Activated T-cell treated with anti-CD3 and anti-CD28 coated beads, Interleukin-2, amount 50 U/mL, for 72 hours (primary cell): ENCODE measurements at places on chromosomes 4 and X.
A peak's percentile ranks its signal among the peaks of the same experiment; 100 is the strongest.

GRCh38 chrX:6169407-6169806, 59.3 kb downstream of the NLGN4X start:
- no peak for DNase-seq

GRCh38 chr4:135201081-135201480, 999.5 kb upstream of the PABPC4L start:
- DNase-seq: no peak

DNA sequence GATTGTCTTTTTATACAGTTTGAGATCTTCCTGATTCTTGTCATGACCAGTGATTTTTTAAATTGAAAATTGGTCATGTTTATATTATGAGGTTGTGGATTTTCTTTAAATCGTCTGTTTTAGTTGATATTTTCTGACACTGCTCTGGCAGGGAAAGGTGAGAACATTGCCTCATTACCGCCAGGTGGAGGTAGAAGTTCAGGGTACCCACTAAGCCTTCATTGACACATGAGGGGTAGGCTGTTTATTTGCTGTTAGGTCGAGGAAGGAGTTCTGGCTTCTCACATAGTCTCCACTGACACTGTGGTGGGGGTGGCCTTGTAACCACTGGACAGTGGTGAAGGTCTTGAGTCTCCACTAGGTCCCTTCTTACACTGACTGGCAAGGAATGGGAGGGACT, 117.6 kb upstream of the GPR101 start:
- no peak for DNase-seq

DNA sequence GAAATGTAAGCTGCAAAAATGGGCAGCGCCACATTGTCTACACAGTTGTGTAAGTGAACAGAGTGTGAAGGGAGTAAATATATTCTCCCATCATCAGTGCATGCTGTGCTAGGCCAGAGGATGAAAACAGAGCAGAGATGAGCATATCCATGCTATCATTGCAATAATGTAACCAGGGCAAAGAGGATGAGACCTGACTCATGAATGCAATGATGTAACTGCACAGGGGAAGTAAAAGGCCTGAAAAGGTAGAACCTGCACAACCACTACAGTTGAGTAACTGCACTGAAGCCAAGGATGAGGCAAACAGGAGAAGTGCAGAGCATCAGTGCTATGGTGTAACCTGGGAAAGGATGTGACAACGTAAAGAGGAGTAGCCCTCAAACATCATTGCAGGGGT, 220.4 kb upstream of the FAM47C start:
- DNase-seq: no peak

GRCh38 chr4:67687636-67688035, 13.3 kb downstream of the UBA6 start:
- no peak for DNase-seq

- DNase-seq: no peak
Measured at GRCh38 chr4:174204164-174204831, 79.2 kb downstream of the FBXO8 start.

- no peak for DNase-seq
Measured at GRCh38 chrX:19697416-19697815, 182.1 kb upstream of the MAP3K15 start.

DNA sequence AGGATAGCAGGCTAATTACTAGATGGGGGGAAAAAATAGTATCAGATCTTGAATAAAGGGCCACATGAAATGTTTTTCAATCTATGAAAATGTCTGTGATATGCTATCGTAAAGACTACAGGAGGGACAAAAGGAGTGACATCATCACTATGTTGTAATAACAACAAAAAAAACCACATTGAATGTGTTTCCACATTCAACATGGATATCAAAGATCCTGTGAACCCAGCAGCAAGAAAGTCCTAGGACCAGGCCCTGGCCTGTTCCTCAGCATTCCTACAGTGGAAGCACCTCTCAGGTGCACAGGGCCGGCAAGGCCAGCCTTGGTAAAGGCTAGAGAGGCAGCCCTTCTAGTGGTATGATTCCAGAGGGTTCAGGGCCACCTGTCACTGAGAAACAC, 118.3 kb downstream of the RELL1 start:
- no peak for DNase-seq

DNA sequence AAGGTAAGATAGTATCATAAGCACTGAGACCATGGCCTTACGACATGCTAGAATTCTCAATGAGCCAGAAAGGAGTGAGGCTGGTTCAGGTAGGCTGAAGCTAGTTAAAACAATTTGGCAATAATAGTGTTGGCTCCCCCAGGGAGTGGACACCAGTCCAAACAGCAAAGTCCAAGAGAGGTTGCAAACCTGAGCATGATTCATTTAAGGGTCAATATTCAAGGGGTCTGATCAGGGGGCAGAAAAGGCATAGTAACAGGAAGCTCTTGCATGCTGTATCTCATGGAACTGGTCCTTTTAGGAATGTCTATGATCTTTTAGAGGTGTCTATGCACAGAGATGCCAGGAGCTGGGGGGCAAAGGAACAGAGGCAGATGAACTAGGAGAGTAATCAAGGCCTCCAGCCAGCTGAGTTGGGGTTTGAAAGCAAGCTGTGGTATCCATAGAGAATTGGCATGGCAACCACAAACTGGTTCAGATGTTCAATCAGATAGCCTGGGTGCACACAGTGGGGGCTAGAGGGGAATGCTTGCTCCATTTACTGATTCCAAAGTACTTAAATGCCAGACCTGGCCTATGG, 5.1 kb downstream of the GJB1 start:
- no peak for DNase-seq

- DNase-seq: no peak
Measured at GRCh38 chrX:1485033-1485432, 32.3 kb upstream of the ASMTL start.

GRCh38 chr4:13331827-13332226, 152.3 kb downstream of the RAB28 start:
- no peak for DNase-seq

- DNase-seq: peak; percentile 24
Measured at GRCh38 chr4:42280327-42281095, 116.8 kb upstream of the SHISA3 start.

DNA sequence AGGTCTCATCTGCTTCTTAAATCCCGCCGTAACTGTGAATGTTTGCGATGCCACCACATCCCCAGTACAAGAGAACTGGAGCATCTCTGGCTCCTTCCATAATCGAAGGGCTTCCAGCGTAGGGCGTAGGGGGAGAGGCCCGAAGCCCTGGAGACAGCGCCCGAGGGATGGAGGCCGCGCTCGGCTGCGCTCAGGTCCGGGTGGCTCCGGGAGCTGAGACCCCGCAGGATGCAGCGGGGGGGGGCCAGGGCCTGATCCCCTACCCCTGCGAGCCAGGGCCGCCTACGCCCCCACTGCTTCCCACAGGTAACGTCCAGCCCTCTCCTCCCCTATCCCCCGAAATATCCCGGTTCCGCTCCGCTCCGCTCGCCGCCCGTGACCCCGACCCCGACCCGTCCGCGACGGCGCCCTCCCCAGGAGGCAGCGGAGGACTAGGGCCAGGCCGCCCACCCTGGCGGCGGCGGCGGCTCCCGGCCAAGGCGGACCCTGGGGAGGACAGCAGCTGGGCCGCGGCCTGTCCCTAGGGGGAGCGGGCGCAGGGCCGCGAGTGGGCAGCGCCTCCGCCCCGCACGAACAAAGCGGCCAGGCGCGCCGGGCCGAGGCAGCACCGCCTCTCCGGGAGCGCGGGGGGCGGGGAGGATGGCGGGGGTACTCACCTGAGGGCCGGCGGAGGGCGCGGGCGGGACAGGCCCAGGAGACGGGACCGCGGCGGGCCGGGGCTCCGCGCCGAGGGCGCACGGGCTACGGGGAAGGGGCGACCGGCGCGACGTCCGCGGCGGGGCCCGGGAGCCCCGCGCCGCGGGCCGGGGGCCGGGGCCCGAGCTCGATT, 723 bp downstream of the WDFY3 start:
- no peak for DNase-seq

DNA sequence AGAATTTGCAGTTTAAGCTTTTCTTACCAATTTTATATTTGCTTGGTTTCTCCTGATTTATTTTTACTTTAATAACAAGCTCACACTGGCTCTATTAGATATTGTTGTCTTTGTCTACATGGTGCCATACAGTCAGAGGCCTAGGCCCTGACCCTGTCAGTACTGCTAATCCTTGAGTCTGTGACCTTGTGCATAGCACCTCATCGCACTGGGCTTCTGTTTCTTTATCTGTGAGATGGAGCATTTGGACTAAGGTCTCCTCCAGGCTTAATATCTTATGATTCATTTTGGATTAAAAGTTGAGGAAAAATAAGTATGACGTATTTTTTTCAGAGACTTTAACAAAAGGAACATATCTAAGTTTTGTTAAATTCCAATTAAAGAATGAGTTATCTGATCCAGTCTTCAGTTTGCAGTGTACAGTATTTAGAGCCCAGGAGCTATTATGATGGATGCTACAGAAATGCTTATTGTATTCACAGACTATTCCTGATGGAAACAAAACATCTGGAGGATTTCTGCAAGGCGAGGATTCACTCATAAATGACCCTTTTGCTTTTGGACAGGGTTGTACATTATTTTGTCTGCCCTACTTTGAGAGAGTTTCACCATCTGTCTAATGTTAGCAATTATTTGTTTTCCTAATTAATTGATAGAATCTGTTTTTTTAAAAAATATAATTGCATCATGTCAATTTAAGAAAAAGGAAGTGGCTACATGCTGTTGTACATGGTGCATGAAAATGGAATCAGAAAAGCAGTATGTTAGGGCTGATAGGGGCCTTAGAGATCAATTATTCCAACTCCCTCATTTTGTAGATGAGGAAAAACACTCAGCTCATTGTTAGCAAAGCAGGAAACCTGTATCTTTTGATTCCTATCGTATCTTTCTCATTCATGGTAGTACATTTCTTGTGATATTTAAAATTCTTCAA, 203.6 kb downstream of the BANK1 start:
- no peak for DNase-seq

GRCh38 chr4:80471756-80472155, 136.2 kb downstream of the CFAP299 start:
- no peak for DNase-seq

DNA sequence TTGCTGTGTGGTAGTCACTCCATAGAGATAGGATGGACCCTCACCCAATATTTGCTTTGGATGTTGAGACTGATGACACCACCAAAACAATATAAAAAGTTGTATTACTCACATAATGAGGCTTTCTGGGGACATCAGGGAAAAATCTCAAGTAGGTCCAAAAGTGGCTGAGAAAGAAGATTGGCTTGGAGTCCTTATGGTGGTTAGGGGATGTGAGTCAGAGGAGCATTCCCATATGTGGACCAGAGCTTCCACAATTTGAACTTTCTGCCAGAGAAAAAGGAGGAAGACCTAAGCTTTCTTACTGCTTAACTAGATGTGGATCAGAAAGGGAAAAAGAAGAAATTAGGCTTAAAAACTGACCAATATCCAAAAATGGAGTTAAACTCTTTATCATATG, 460.5 kb downstream of the SH3BGRL start:
- no peak for DNase-seq

DNA sequence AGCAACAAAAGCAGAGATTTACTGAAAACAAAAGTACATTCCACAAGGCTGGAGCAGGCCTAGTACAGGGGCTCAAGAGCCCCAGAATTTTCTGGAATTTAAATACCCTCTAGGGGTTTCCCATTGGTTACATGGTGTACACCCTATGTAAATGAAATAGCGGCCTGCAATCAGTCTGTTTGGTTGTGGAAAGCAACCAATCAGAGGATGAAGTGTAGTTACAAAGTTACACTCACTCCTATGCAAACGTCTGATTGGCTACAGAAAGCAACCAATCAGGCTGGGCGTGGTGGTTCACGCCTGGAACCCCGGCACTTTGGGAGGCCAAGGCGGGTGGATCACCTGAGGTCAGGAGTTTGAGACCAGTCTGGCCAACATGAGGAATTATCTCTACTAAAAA, 13.8 kb upstream of the TXLNG start:
- no peak for DNase-seq

DNA sequence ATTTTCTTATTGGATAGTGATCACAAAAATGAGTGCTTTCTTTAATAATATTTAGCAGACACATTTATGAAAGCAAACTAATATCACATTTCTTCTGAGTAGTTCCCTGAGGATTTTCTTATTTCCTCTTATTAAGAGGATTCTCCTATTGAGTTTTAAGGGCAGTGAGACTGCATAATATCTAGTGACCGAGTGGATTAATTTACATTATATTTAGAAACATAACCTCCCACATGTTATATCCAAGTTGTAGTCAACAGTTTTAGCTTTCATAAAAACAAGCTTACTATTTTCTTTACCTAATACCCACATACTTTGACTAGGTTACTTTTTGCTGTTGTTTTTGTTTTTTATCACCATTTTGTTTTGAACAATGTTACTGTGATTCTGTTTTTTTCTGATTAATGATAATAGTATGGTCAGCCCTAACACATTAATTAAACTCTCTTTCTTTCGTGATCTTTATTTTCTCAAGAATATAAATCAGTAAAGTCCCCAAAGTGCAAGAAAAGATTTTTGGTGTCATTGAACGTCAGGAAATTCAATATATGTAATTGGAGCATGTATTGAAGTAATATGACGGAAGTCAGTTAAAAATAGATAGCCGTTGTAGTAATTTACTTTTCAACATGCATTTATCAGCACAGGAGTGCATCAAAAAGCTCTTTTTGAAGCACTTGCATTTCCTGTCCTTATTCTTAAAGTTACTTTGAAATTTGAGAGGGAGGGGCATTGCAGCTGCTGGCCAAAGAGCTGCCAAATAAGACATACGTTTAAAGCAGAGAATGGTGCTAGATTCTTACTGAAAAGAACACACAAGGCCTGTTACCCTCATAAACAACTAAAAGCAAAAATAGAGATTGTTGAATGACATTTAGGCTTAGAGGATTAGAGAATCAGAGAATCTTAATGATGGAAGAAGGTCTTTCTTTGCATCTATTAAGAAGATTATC, 25.2 kb downstream of the DDIT4L start:
- no peak for DNase-seq

DNA sequence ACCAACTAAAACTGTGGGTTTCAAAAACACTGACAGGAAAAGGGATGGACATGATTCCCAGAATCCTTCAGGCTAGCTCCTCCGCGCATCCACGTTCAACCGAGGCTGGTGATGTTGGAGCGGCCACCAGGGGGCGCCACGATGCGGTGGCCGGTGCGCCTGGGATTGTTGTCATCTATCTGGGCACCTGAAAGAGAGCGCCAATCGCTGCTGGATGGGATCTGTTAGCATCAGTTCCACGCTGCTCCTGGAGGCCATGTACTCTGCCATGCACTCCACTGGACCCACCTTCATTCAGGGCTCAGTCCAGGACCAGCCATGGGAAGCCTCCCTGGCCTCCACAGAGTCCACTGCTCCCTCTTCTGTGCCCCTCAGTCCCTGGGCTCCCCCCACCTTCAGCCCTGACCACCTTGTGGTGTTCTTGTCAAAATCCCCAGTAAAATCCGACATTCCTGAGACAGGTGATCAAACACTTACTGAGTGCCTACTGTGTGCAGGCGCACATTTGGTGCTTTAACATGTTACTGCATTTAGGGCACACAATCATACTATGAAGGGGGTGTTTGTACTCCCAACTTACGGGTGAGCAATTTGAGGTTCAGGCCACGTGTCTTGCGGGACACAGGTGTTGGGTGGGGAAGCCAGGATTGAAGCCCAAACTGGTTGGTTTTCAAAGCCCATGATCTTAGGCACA, 71.1 kb downstream of the CRMP1 start:
- DNase-seq: peak; percentile 18

- no peak for DNase-seq
Measured at GRCh38 chrX:53561912-53562311, 124.6 kb downstream of the HUWE1 start.
